ENCODE measurements at places on chromosomes 1 and 21.
A peak's percentile ranks its signal among the peaks of the same experiment; 100 is the strongest.

- no peak for DNase-seq
These were observed 200.1 kb downstream of the ZC3H11B start for GRCh38 chr1:219412772-219413171.

DNA sequence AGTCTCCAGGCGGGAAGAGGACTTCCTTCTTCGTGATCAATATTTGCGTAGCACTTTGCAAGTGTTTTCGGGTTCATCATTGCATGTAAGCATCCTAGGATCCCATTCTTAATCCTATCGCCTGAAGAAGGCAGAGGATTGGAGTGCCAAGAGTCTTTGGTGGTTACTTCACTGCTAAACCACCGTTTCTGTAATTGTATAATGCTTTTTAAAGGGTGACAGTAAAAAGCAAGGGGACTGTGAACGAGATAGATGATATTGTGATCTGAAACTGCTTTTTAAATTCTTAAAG is 345 bp upstream of the ALDH9A1 start:
- no peak for DNase-seq

GRCh38 chr1:57800376-57800775 is 376.5 kb upstream of the DAB1 start:
- DNase-seq: no peak

- DNase-seq: no peak
These were observed 777 bp downstream of the FLAD1 start for GRCh38 chr1:154983776-154984466.

- no peak for DNase-seq
These were observed 5.7 kb upstream of the GPR153 start for GRCh38 chr1:6266641-6267040.

DNA sequence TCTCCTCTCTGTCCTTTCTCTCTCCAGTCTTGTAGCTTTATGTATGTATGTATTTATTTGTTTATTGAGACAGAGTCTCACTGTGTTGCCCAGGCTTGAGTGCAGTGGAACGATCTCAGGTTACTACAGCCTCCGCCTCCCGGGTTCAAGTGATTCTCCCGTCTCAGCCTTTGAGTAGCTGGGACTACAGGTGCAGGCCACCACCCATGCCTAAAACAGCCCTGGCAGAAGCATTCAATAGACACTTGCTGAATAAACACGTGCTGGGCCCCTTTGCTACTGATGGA is 2.5 kb downstream of the KIAA2013 start:
- DNase-seq: no peak

- DNase-seq: peak; percentile 70
These were observed 1.1 kb downstream of the ZBTB18 start for GRCh38 chr1:244052016-244052727.

DNA sequence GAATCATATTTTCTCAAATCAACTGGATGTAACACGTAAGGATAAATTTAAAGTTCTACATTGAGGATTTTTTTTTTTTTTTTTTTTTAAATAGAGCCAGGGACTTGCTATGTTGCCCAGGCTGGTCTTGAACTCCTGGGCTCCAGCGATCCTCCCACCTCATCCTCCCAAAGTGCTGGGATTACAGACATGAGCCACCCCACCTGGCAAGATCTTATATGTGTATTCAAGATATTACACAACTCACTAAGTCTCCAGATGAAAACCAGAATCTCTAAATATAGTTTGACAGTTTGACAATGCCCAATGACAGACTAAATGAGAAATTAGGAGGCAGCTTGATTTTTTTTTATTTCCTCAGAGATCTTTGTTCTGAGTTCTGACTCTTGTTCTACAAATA is 6.8 kb downstream of the YY1AP1 start:
- DNase-seq: no peak

GRCh38 chr1:48955774-48956173 is 179.1 kb upstream of the BEND5 start:
- DNase-seq: no peak
